Stimulated activated CD4-positive, alpha-beta T cell treated with anti-CD3 and anti-CD28 coated beads, Interleukin-12 subunit alpha, Interleukin-12 subunit beta, amount 100 ng/mL, for 24 hours (primary cell): ENCODE measurements at places on chromosomes 1 and 21.
A peak's percentile ranks its signal among the peaks of the same experiment; 100 is the strongest.

DNA sequence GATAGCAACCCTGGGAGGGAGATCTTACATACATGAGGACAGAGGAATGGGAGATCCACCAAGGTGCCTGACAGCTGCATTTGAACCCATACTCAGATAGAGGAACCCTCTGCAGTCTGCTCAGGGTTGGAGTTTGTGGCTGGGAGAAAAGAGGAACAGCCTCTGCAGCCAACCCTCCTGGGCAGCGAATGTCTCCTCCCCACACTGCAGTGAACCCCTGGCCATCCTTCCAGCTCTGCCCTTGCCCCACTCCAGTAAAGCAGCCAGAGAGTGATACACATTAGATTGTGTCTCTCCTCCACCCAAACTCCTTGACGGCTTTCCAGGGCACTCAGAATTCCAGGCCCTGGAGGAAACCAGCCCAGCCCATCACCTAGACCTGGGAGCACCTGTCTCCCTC lies 137.7 kb downstream of the RUNX1 start:
- no peak for DNase-seq

- no peak for DNase-seq
These were observed 588.3 kb downstream of the LMO4 start for GRCh38 chr1:87916965-87917364.

DNA sequence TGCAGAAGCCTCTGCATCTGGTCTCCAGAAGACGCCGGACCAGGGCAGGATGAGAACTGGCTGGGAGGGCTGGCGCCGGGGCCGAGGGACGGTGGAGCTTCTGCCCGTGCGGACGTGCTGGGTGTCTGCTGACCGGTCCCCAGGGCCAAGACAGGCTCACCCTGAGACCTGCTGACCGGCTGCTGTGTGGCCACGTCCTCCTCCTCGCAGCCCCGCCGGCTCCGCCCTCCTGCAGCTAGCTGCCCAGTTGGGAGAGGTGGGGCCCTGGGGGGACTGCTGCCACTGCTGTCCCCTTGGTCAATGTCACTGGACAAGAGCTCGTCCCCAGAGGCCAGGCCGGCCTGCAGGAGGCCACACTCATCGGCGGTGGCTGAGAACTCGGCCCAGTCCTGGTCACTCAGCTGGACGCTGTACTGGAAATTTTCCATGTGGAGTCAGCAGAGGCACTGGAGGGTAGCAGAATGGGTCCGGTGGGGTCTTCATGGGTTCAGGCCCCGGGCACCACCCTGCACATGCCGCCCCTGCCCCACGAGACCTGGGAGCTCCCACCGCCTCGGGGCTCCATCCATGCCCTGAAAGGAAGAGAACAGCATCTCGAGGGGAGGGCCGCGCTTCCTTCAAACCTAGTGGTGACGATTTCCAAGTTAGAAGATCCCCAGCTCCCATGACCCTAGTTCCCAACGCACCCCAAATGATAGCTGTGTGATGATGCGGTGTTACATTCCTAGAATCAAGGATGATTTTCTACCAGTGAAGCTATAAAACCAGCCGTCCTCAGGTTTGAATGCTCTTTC lies 1.1 kb downstream of the PERM1 start:
- no peak for DNase-seq

GRCh38 chr1:22597301-22597965 lies 34.1 kb downstream of the EPHA8 start:
- no peak for DNase-seq

DNA sequence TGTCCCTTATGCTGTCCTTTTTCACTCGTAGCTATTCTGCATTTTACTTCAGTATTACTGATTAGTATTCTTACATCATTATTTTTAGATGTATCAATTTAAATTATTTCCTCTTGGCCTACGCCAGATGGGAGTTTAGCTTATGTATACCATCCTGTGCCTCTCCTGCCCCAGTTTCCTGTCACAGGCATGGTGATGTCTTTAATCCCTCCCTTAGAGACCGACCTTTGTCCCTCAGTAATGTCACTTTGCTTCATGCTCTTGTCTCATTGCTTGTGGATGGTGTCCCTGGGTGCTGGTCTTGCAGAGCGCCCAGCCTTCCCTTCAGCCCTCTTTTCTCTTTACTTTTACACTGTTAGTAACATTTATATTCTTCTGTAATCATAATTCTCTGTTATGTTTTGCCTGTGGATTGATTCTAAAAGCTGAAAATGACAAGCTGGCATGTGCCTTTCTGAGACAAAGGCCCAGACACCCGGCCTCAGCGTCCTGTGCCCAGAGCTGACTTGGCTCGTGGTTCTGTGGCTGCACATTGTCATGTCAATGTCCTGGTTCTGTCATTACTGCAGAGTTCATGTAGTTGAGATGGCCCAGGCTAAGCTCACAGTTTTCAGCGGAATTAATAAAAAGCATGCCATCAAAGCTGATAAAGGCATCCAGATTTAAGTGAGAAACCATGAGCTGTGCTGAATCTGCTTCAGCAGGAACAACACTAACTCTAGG lies 100.7 kb downstream of the MTR start:
- DNase-seq: no peak

DNA sequence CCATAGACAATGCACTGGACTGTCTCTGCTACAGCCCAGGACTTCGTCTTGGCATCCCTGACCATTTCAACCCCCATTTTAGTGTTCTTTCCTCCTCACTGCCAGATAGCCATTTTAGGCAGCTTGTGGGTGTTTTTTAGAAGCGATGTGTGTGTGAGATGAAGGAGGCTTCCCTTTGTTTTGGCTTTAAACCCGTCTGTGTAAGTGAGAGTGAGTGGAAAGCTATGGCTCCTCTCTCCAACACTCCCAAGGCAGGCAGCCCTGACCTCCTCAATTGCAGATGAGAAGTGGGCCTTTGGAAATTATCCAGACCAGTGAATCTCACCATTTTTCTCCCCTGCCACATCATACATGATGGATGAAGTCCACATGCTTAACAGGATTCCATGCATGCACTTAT lies 70.3 kb upstream of the PGBD5 start:
- no peak for DNase-seq

GRCh38 chr1:248834343-248834940 lies 3.6 kb upstream of the ZNF672 start:
- DNase-seq: no peak

DNA sequence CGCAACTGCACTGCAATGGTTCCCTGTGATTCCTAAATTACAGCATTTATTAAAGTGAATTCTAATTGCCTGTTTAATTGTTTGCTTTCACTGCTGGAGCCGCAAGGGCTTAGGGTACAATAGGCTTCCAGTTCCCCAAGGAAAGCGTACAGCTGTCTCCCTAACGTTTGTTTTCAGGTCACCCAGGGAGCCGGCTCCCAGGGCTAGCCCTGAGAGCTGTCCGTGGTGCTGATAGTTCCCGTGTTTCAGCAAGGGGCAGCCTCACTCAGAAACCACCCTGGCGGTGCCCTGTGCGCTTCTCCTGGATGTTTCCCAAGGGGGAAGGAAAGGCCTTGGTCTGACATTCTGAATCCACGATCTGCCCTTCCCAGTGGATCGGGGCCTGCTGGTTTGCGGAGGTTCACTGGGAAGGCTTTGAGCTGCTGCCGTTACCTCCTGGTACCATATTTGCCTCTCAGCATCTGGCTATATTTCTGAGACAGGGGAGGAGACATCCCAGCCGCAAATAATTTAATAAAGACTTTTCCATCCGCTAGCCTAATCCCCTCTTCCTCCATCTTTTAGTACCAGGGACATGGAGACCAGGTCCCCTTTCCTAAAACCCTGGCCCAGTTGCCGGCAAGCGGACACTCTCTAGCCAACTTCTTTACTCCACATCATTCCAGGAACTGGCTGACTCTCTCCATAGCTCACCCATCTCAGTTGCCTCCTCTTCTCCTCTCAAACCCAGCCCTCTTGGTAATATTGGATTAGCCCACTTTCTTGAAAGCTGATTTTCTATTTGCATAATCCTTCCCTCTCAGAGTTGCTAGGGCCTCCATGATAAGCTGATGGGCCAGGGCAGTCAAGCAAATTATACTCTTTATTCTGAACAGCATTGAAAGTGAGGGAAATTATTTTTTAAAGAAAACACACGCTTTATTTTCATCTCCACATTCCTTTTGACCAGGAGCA lies 149.0 kb downstream of the IGSF21 start:
- DNase-seq: no peak

DNA sequence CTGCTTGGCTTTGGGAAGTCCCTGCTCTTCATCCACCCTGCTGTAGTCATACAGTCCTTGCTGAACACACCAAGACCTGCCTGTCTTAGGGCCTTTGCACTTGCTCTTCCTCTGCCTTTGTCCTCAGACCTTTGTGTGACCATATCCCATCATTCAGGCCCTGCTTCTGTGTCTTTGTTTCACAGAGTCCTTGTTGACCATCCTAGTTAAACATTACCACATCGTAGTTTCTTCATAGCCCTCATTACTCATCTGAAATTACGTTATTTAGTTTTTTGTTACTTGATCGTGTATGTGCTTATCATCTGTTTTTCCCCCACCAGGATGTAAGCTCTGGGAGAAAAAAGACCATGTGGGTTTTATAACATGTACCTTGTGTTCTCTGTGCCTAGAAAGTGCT lies 18.3 kb upstream of the SPRR5 start:
- no peak for DNase-seq

GRCh38 chr1:115313182-115313581 lies 24.9 kb downstream of the NGF start:
- DNase-seq: no peak

DNA sequence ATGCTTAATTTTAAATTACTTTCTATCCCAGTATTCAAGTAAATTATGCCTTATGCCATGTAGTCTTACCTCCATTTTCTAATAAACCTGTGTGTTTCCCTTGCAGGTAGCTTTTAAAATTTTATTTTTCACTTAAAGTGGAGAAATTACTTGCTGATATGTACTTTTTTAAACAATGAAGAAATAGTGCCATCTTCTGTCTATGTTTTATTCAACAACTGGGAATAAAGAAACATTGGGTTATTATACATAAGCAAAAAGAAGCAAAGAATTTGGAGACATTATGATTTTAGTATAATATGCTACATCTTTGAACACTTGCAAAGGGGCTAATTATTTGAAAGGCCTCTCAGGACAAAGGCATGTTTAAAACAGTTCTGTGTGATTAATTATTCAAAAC lies 1912.9 kb downstream of the MRPL39 start:
- no peak for DNase-seq

DNA sequence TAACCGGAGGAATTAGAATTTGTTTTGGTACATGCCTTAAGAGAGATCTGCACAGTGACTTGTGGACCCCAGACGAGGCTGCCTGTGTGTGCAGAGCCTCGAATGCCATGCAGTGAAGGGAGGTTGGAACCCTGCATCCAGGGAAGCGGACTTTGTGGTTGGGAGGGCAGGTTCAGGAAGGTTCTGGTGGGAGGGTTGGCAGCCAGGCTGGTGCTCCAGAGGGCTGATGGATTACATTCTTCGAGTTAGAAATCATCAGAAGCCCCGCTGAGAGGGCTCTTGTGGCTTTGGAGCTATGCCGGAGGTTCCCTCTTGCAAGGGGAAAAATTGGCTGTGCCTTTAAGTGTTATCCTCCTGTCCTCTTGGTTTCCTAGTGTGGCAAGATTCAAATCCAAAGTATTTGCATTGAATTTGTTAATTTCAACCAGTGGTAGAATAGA lies 21.1 kb downstream of the ROR1 start:
- DNase-seq: no peak

DNA sequence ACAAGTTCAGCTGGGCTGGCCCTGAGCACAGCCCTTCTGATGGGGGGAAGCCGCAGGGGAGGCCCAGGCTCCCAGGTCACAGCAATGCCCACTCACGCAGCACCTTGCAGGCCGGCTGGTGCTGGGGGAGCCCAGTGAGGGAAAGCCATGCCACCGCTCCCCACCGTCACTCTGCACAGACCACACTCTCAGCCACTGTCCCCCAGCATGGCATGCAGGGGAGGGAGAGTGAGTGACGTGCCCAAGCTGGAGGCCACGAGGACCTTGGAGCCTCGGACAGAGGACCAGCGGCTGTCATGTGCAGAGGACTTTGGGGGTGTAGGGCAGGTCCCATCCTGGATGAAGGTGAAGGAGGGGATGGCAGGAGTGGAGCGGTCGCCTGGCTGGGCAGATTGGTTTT lies 25.1 kb downstream of the SLC45A1 start:
- no peak for DNase-seq

- DNase-seq: no peak
These were observed 467.3 kb upstream of the RGS18 start for GRCh38 chr1:191690931-191691330.

GRCh38 chr1:239337799-239338430 lies 48.5 kb upstream of the CHRM3 start:
- no peak for DNase-seq

- DNase-seq: no peak
These were observed 16.1 kb upstream of the CLDN8 start for GRCh38 chr21:30232011-30232410.

- peak; percentile 59 for DNase-seq
These were observed 2.8 kb downstream of the S100A6 start for GRCh38 chr1:153532769-153533599.

GRCh38 chr21:33835920-33836319 lies 79.7 kb downstream of the ATP5PO start:
- DNase-seq: no peak

DNA sequence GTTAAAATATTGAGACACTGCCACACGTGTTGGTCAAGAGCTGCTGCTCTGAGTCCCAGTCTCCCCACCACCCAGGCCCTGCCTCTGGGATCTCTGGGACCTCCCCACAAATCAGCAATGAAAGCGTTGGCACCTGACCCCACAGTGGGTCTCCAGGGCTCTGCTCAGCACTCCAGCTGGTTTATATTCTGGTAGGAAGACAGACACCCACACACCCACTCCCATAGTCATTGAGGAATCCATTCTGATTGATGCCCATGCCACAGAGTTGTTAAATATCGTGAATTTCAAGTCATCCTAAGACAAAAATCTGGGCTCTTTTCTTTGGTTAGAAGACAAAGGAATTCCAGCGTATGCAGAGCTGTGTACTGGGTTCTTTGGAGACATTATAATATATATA lies 91.6 kb downstream of the KIF26B start:
- DNase-seq: no peak

DNA sequence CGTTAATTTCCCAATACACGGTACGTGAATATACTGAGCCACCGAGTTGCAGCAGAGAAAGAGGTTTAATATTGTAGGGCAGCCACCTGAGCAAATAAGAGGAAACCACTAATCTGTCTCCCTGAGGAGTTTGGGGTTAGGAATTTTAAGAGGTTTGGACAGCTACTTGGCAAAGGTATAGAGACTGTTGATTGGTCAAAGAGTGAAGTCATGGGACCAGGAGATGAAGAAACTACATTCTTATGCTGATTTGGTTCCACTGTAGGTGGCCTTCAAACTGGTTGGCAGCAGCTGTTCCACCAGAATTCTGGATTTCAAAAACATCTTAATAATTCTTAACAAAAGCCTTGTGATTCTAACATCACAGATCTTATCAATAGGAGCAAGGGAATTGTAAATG lies 485.4 kb upstream of the PRMT6 start:
- no peak for DNase-seq
